ENCODE measurements at places on chromosomes 7 and 10. TPM values are rescaled to one million over a fixed set of nuclear protein-coding genes. Genes with fewer than 3 reads are reported as not detected.

The XRCC2 gene
- total RNA-seq = 0.58 TPM

The PIP gene
- not detected for total RNA-seq

- no peak for DNase-seq
Observed at GRCh38 chr7:127437837-127438236, 45.3 kb upstream of the ZNF800 start.

- peak; percentile 48 for DNase-seq
Observed at GRCh38 chr7:746155-747061, 19.3 kb upstream of the PRKAR1B start.

DNA sequence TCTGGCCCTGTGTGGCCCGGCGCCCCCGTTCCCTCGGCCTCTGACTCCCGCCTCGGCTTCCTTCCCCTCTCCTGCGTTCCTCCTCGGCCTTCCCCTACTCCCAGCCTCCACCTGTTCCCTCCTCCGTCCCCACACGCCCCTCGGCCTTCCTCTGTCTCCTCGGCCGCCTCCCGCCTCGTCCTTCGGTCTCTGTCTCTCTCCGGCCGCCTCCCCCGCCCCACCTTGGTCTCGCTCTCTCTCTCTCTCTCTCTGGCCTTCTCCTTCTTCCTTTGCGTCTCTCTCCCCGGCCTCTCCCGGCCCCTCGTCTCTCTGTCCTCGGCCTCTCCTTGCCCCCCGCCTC is 588 bp downstream of the GET4 start:
- no peak for DNase-seq

- DNase-seq = no peak
Observed at GRCh38 chr10:72333112-72334015, 21.4 kb downstream of the DNAJB12 start.

GRCh38 chr7:33191340-33191739 is 62.0 kb downstream of the BBS9 start:
- DNase-seq = no peak

GRCh38 chr10:12397147-12397896 is 48.0 kb downstream of the CAMK1D start:
- DNase-seq = no peak

DNA sequence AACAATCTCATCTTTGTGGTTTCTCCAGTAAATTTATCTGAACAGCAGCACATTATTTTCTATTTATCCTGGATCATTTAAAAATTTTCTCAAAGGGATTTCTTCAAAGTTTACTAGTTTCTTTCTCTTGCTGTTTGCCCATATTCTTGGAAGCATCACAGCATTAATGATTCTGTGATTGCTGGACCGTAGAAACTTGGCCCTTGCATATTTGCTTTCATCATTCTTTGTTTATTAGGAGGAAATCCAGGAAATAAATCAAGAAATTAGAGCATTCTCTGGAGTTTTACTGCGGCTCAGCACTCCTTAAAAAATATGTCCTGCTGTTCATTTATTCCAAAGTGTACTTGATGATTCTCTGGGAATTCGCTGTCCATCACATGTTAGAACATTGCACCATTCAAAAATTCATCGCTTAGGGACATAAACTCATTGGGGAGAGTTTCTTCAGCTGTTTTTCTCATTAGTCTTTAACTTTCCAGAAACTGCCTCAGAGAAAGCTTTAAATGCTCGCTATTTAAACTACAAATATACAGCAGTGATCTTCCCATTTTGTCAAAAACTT is 264.0 kb upstream of the CDC14C start:
- DNase-seq = no peak
